Transverse colon (tissue), 4 donors: ENCODE measurements at places on chromosomes 5 and 9. TPM values are rescaled to one million over a fixed set of nuclear protein-coding genes. Genes with fewer than 3 reads are reported as not detected.

The DRD1 gene
- total RNA-seq: not detected

The ARHGEF37 gene
- 14.2 TPM for total RNA-seq

The LRRC19 gene
- 79.1 TPM for total RNA-seq

DNA sequence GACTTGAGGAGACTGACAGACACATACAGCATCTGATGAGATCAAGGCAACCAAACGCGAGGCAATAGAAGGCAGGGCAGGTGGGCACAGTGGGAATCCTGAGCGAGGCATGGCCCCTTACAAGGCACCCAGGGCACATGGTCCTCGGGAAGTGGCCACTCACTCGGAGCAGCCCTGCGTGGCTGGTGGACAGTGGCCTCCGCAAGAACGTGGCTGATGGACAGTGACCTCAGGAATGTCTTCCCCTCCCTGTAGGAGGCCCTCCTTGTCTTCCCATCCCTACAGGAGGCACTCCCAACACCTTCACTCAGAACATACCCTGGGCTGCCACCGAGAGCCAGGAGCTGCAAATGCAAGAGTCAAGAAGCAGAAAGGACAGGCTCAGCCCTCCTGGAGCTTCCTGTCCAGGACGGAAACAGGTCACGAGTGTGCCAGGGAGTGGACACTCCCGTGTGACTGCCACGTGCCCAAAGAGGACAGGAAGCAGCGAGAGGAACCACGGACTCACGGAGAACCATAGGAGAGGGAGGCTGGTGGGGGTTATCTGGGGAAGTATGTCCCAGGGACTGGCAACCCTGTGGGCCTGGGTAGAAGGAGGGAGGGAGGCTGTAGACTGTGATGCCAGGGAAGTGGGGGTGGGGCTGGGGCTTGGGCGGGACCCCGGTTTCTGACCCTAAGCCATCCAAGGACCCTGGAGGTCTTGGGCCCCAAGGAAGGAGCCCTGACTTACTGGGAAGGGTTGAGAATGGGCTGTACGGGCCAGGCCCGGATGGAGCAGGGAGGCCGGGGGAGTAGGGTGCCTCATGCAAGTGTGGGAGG is 321.9 kb upstream of the IRX4 start:
- H3K36me3 ChIP-seq: no peaks in the 10 kb centered on the region
- no peak overlapping the region for H3K4me3 ChIP-seq
- DNase-seq: no peak

DNA sequence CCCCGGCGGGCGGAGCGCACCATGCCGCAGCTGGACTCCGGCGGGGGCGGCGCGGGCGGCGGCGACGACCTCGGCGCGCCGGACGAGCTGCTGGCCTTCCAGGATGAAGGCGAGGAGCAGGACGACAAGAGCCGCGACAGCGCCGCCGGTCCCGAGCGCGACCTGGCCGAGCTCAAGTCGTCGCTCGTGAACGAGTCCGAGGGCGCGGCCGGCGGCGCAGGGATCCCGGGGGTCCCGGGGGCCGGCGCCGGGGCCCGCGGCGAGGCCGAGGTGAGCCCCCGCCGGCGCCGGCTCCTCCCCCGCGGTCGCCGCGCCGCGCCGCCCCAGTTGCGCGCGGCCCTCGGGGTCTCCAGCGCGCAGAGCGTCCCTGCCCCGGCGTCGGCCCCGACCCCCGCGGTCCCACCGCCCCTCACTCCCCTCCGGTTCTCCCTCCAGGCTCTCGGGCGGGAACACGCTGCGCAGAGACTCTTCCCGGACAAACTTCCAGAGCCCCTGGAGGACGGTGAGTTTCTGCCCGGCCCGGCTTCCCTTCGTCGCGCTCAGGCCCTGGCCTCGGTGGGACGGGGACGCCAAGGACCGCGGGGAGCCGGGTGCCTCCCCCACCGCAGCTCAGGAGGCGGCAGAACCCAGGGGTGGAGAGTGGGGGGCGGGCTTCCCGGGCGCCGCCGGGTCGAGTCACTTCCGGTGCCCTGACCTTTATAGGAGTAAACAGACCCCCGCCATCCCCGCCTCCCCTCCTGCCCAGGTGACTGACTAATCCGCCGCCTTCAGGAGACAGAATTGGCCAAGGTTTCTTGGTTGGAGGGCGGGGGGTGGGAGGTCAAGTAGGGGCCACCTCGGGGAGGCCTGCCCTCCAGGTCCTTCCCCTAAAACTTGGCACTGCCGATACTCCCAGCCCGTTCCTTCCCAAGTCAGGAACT is 665 bp downstream of the TCF7 start:
- H3K36me3 ChIP-seq: no peaks in the 10 kb centered on the region
- H3K27me3 ChIP-seq: peaks cover 27% of the 10 kb centered on the region
- peaks cover 11% of the 10 kb centered on the region for H3K4me1 ChIP-seq
- peak overlapping the region; percentile 53 for H3K4me3 ChIP-seq
- peak overlapping the region; percentile 57 for H3K27ac ChIP-seq

DNA sequence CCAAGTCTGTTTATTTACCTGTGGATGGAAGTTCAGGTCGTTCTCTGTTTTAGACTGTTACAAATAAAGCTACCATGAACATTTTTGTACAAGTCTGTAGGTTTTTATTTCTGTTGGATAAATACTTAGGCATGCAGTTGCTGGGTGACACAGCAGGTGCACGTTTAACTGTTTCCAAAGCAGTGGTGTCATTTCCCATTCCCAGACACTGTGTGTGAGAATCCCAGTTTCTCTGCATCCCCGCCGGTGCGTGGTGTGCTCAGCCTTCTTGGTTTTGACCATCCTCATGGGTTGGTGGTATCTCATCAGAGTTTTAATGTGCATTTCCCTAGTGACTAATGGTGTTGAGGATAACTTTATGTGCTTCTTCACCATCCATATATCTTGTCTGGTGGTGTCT is 27.2 kb downstream of the AHRR start:
- no peak overlapping the region for H3K27ac ChIP-seq
- H3K4me3 ChIP-seq: no peak overlapping the region
- no peaks in the 10 kb centered on the region for H3K36me3 ChIP-seq
- H3K4me1 ChIP-seq: no peaks in the 10 kb centered on the region

- H3K36me3 ChIP-seq: no peaks in the 10 kb centered on the region
- no peaks in the 10 kb centered on the region for H3K27me3 ChIP-seq
- H3K27ac ChIP-seq: no peak overlapping the region
- H3K4me3 ChIP-seq: no peak overlapping the region
Measured at GRCh38 chr5:161513942-161514341, 32.6 kb downstream of the GABRB2 start.

DNA sequence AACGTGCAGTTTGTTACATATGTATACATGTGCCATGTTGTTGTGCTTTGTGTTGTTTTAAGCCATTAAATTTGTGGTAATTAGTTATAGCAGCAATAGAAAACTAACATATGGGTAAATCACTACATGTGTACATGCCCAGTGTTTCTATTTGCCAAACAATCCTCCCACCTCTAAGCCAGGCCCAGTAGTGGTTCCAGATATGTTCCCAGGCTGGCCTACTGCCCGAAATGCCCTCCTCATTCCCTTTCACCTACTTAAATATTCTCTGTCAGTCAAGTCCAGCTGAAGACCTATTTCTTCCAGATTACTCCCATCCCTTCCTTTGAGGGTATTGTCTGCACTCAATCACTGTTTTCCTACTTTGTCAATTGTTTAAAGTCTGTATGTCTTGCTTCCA is 24.1 kb upstream of the AGGF1 start:
- H3K27ac ChIP-seq: no peak overlapping the region
- H3K27me3 ChIP-seq: peaks cover 9% of the 10 kb centered on the region
- H3K36me3 ChIP-seq: no peaks in the 10 kb centered on the region
- no peaks in the 10 kb centered on the region for H3K4me1 ChIP-seq

- no peak overlapping the region for H3K27ac ChIP-seq
- no peak overlapping the region for H3K4me3 ChIP-seq
- peaks cover 62% of the 10 kb centered on the region for H3K36me3 ChIP-seq
- no peaks in the 10 kb centered on the region for H3K4me1 ChIP-seq
Measured at GRCh38 chr9:92276331-92277032, 17.0 kb downstream of the IARS1 start.

DNA sequence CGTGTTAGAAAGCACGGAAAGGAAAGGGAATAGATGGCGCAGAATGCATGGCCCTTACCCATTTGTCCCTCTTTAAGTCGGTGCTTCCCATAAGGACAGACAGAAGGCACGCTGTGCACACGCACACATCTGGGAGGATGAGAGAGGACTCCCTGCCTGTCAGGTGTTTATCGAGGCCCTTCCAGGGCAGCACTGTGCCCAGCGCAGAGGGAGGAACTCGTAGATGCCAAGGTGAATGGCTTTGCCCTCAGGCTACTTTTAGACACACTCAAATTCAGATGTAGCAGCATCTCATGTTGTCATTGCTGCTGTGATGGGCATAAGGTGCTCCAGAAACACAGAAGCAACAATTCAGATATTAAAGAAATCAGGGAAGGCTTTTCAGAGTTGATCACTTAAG is 70.2 kb upstream of the CTSL start:
- no peaks in the 10 kb centered on the region for H3K27me3 ChIP-seq
- H3K4me3 ChIP-seq: no peak overlapping the region
- no peak for DNase-seq

- no peak overlapping the region for H3K4me3 ChIP-seq
- no peaks in the 10 kb centered on the region for H3K27me3 ChIP-seq
- H3K36me3 ChIP-seq: no peaks in the 10 kb centered on the region
- H3K4me1 ChIP-seq: no peaks in the 10 kb centered on the region
Measured at GRCh38 chr5:83277953-83278352, 193.6 kb upstream of the VCAN start.

DNA sequence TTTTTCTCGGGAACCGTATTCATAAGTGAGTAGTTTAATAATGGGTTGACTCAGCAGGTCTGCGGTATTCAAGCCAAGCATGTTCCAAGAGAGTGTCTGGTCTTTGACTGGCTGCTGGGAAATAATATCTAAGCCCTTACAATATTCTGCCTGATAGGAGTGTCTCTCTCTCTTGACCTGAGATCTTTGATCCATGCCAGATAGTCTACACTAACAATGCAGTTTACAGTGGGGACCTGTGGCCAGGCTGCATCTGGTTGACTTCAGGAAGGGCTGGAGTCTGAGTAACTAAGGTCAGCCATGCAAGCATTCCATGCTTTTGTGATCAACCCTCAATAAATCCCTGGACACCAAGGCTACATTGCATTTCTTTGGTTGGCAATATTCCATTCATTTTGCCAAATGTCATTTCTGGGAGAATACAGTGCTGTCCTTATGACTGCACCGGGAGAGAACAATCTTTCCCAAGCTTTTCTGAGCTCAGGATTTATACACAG is 195.5 kb downstream of the SEMA5A start:
- no peak overlapping the region for H3K4me3 ChIP-seq
- DNase-seq: no peak
- no peak overlapping the region for H3K27ac ChIP-seq
- H3K27me3 ChIP-seq: no peaks in the 10 kb centered on the region
- H3K4me1 ChIP-seq: no peaks in the 10 kb centered on the region

DNA sequence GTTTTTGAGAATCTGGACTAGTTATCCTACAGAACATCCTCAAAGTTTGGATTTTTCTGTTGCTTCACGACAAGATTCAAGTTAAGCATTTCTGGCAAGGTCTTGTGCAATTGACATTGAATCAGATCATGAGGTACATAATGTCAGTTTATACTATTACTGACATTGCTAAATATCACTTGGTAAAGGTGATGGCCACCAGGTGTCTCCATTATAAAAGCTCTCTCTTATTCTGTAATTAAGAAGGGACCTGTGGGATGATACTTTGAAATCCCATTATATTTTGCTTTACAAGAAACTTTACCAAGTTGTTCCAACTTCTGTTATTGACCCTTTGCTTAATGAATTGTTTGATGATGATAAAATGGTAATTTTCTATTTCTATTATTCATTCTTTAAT is 131.0 kb upstream of the ASTN2 start:
- DNase-seq: no peak
- H3K27ac ChIP-seq: no peak overlapping the region
- H3K4me1 ChIP-seq: no peaks in the 10 kb centered on the region
- no peaks in the 10 kb centered on the region for H3K36me3 ChIP-seq

GRCh38 chr5:15383469-15383868 is 116.5 kb upstream of the FBXL7 start:
- no peaks in the 10 kb centered on the region for H3K27me3 ChIP-seq
- DNase-seq: no peak
- H3K4me1 ChIP-seq: no peaks in the 10 kb centered on the region

DNA sequence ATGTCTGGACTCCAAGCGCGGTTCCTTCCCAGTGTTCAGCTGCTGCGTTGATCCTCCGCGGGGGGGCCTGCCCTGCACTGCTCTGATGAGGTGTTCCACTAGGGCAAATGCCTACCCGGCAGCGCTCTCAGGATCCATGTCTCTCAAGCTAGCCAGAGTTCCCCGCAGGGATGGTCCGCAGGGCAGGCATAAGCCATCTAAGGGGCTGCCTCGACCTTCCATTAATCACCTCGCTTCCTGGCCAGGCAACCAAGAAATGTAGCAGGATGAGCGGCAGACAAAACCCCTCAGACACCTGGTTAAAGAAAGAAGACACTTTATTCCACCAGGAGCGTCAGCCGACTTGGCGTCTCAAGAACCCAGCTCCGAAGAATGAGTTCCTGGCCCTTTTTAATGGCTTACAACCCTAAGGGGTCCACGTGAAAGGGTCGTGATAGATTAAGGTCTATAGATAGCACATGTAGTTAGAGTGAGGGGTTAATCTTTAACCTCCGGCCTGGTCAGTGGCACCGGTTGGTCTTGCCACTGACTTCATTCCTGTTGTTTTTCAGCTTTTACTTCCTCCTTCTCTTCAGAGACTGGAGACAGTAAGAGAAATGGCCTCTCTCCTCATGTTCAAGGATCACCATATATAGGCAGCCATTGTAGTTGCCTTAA is 47.2 kb upstream of the COX7C start:
- no peaks in the 10 kb centered on the region for H3K4me1 ChIP-seq
- no peaks in the 10 kb centered on the region for H3K36me3 ChIP-seq
- no peak overlapping the region for H3K27ac ChIP-seq
- no peaks in the 10 kb centered on the region for H3K27me3 ChIP-seq
- DNase-seq: no peak

DNA sequence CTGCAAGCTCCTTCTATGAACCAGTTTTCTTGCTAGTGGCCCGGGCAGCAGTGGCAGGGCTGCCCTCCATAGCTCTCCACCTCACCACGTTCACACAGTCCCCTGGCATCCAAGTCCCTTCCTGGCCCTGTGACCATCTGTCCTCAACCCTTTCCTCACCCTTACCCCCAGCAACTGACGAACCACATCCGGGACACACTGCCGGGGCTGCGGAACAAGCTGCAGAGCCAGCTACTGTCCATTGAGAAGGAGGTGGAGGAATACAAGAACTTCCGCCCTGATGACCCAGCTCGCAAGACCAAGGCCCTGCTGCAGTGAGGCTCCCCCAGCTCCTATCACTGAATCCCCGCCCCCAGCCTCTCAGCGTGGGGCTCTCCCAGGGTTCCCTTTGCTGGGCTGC is 18.8 kb downstream of the DNM1 start:
- H3K36me3 ChIP-seq: no peaks in the 10 kb centered on the region
- H3K4me1 ChIP-seq: peaks cover 7% of the 10 kb centered on the region
- DNase-seq: no peak
- no peaks in the 10 kb centered on the region for H3K27me3 ChIP-seq

DNA sequence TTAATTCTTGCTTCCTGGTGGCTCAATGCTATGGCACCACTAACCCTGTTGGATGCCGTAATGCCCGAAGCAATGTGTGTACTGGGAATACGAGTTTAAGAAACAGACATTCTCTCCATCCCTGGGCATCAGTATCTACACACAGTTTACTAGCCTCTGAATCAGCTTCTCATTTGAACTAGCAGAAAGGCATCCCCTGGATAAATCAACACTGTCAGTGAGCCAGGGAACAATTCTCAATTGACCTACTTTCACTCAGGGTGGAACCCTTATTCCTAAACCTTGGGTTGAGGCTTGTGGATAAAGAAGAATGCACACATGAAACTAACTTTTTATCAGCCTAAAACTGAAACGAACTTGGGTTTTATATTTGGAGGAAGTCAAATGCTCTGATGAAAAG is 331.0 kb downstream of the GADD45G start:
- H3K36me3 ChIP-seq: no peaks in the 10 kb centered on the region
- H3K4me3 ChIP-seq: no peak overlapping the region
- no peaks in the 10 kb centered on the region for H3K4me1 ChIP-seq
- peak overlapping the region; percentile 30 for H3K27ac ChIP-seq
